Activated T-cell treated with anti-CD3 and anti-CD28 coated beads for 1 hour (primary cell): ENCODE measurements at places on chromosomes 4 and X.

GRCh38 chr4:83174844-83175414 is 60.4 kb upstream of the PLAC8 start:
- DNase-seq = no peak

GRCh38 chr4:102139132-102139573 is 206.1 kb downstream of the SLC39A8 start:
- DNase-seq = no peak

GRCh38 chrX:100615005-100615404 is 21.6 kb downstream of the TSPAN6 start:
- no peak for DNase-seq

- DNase-seq = no peak
Observed at GRCh38 chr4:109754093-109754857, 24.4 kb upstream of the PLA2G12A start.

DNA sequence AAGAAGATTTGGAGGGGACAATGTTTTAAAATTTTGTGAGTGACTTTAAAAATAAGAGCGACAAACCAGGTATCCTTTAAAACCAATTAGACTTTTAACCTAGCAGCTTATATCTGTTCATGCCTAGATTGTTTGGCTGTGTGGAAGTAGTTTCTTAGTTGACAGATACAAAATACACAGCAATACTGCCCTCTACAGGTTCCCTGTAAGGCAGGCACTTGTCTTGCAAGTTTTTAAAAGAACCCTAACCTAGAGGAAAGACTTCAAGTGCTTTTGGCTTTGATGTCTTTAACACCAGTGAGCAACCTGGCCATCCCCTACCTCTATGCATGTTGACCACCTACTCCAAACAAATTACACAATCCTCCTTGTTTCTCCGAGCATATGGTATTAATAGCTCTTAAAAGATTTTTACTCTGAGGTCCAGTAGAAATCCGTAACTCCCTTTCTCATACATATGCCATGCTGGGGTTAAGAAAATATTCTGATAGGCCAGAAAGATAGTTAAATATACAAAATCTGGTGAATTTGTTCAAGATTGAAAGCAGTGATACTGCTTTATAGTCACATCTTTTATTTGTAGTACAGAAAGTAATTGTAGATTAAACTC is 273.0 kb downstream of the ARHGAP24 start:
- DNase-seq = no peak

- DNase-seq = no peak
Observed at GRCh38 chr4:787561-787981, 38.4 kb downstream of the CPLX1 start.

GRCh38 chr4:34615315-34615714 is 1629.0 kb downstream of the ARAP2 start:
- DNase-seq = no peak

- DNase-seq = no peak
Observed at GRCh38 chr4:152968806-152969394, 32.8 kb downstream of the FHDC1 start.

DNA sequence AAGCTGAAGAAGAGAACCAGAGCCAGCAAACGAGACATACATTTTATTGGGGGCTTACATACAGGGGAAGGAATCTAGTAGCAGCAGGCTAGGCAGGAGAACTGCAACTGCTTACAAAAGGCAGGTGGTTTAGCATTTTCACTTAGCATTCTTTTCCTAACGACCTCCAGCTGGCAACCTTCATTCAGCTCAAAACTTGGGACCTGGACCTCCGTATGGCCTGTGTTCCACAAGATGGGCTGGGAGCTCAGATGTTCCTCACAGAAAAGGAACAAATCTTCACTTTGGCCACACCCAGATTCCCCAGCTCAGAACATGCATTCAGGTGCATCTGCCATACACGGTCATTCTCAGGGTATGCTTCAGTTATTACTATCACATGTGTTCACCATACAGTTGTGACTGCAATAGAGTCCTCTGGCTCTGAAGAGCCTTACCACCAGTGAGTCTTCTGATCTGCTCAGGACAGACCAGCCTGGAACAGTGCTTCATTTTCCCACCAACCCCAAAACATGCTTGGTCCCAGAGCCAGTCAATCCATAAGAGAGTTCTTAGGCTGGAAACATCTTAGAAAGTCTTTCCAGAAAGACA is 29.6 kb upstream of the AP1AR start:
- no peak for DNase-seq

DNA sequence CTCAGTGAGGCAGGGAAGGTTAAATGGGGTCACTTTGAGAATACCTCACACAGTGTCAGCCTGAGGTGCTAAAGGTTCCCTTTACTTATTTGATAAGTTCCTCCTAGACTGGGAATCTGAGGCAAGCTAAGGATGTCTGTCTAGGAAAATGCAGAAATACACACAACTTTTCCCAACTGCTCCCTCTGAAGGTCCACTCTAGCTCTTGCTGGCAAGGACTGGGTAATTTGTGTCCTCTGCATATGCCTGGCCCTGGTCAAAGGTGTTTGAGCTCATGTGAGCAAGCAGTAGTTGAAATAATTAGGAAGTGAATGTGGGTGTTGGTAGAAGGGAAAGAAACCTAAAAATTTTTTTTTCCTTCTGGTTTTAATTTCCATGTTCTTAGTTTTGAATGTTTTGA is 21.3 kb downstream of the TXLNG start:
- DNase-seq = no peak

- no peak for DNase-seq
Observed at GRCh38 chrX:150905293-150905692, 6.8 kb upstream of the CD99L2 start.

GRCh38 chr4:86521373-86521969 is 72.6 kb upstream of the PTPN13 start:
- no peak for DNase-seq

- no peak for DNase-seq
Observed at GRCh38 chrX:20547611-20548051, 280.9 kb upstream of the RPS6KA3 start.

GRCh38 chrX:7617994-7618393 is 225.0 kb upstream of the VCX start:
- DNase-seq = no peak

GRCh38 chrX:14295426-14295825 is 233.9 kb upstream of the GLRA2 start:
- DNase-seq = no peak

- DNase-seq = no peak
Observed at GRCh38 chrX:3290561-3290960, 55.9 kb downstream of the MXRA5 start.
